ENCODE measurements at places on chromosomes 1 and 21.

DNA sequence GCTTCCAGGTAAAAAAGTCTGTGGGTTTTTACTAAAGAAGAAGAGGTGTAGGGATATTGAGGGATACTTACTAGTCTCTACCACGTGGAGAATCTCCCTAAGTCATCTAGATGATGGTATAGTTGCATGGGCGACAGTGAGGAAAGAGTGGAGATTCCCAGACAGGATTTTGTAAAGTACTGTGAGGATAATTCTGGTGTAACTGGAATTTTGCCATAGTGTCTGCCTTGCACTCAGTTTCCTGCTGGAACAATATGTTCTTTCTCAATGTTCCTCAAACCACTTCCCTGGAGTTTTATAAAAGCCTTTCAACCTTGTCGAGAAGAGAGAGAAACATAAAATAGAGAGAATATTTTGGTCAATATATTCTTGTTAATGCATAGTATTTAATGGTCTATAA, 95.1 kb upstream of the WLS start:
- DNase-seq = no peak

DNA sequence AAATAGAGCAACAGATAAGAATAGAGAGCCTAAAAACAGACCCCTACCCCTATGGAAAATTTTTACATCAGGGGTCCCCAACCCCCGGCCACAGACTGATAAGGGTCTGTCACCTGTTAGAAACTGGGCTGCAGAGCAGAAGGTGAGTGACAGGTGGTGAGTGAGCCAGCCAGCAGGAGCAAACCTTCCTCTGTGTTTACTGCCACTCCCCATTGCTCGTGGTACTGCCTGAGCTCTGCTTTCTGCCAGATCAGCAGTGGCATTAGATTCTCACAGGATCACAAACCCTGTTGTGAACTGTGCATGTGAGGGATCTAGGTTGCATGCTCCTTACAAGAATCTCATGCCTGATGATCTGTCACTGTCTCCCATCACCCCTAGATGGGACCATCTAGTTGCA, 174.1 kb downstream of the FOXD2 start:
- no peak for DNase-seq

- no peak for DNase-seq
Measured at GRCh38 chr1:221083902-221084301, 204.7 kb downstream of the HLX start.

- DNase-seq = no peak
Measured at GRCh38 chr21:14318578-14318977, 64.4 kb downstream of the HSPA13 start.

- DNase-seq = no peak
Measured at GRCh38 chr1:158203693-158204457, 23.2 kb downstream of the CD1D start.

DNA sequence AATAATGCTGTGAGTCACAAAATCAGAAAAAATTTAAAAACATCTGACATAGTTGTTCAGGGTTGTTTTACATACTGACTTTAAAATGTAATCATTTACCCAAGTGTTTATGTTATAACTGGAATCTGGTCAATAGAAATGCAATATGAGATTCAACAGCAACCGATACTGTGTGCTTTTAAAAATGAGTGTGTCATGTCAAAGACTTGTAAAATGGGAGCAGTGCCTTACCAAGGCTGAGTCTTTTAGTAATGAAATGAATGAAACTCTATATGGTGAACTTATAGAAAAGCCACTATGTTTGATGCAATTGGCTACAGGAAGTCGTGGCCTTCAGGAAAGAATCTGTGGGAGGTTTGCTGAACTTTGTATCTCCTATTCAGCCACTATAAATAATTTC, 570.2 kb downstream of the DPYD start:
- DNase-seq = no peak

DNA sequence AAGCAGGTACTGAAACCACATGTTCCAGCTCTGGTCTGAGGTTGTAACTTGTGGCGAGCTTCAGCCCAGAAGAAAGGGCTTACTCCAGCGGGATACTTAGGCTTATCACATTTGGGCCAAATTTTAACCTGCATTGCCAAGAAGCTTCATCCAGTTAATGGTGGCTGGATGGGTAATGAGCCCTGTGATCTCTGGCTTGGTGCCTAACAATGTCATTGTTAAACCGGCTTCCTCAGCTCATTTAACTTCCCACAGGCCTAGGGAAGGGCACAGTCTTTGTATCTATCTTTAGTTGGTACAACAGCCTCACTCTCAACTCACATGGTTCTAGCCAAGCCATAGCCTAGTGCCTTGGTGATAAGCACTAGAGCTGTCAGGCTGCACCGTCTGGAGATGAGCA, 43.6 kb upstream of the CCDC190 start:
- no peak for DNase-seq

DNA sequence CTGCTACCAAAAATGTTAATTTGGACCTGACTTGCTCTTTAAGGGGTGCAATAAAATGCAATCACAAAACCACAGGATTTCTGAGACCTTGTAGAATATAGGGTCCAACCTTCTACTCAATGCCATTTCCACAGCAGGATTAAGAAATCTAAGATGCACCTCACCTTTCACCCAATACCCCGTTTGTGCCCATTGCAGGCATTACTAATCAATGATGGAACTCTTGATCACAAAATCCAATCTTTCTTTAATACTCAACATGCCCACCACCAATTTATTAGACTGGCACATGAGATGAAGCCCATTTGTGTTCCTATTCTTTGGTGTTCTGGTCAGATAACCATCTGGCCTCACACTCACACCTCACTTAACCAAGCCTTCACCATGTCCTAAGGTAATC, 117.2 kb upstream of the IGSF21 start:
- no peak for DNase-seq
